Fibroblast of skin of right biceps (primary cell): ENCODE measurements at places on chromosomes 4 and X.

- no peak for DNase-seq
These were observed 65.0 kb downstream of the COQ2 start for GRCh38 chr4:83219344-83220331.

- DNase-seq: no peak
These were observed 655.0 kb downstream of the GRXCR1 start for GRCh38 chr4:43547561-43547960.

DNA sequence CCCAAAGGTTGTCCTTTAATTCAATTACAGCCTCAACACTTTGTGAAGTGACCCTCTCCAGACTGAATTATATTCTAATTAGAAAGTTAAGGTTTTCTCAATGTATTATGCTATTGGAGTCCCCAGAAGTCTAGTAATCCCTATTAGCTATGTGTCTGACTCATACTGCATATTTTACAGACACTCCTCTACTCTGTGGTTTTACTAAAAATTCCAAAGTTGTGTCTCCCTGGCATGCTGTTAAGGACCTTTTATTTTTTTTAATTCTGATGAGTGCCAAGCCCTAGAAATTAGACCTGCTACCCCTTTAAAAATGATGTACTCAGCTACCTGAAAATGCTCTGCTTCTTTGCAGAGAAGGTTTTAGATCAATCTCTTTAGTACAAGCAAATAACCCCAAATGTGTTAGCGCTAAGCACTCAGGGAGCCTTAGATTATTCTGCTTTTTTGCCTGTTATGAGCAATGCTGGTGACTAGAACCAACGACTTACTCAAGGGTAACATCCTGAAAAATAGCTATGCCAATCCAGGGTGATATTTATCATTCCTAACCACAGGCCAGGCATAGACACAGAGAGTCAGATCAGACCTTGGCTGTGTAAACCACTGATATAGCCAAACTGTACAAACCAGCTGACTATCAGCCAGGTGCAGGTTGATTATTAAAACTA lies 26.1 kb upstream of the CXCL13 start:
- peak; percentile 92 for DNase-seq

DNA sequence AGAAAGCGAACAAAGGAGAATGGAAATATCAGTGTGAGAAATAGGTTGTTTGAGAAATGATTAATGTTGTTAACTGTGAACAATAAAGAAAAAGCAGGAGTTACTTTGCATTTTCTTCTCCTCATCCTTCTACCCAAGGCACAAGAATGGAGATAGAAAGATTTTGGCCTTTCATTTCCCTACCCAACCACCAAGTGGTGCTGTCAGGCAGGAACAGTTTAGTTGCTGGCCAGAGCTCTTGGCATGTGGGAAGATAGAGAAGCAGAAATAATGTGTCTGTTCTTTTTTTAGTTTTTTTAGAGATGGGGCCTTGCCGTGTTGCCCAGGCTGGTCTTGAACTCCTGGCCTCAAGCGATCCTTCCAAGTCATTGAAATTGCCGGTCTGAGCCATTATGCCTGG lies 12.8 kb downstream of the HOPX start:
- no peak for DNase-seq

- no peak for DNase-seq
These were observed 5.4 kb downstream of the ADAD1 start for GRCh38 chr4:122384245-122384644.

- DNase-seq: no peak
These were observed 46.1 kb downstream of the RAB40AL start for GRCh38 chrX:102983205-102983604.

GRCh38 chrX:13364230-13364857 lies 44.5 kb upstream of the ATXN3L start:
- DNase-seq: no peak
